ENCODE measurements at places on chromosomes 2 and 18. TPM values are rescaled to one million over a fixed set of nuclear protein-coding genes. Genes with fewer than 3 reads are reported as not detected.

The GLS gene
- 130 TPM for total RNA-seq

The NAB1 gene
- 44.9 TPM for total RNA-seq

The LINC00305 gene
- 16.4 TPM for total RNA-seq

The TWIST2 gene
- total RNA-seq = not detected

The SERPINB3 gene
- total RNA-seq = not detected

The CROCC2 gene
- not detected for total RNA-seq

The DLX1 gene
- total RNA-seq = 0.87 TPM

The ACKR3 gene
- total RNA-seq = 24.8 TPM

The TMEM178A gene
- total RNA-seq = 4.8 TPM

The PLEKHH2 gene
- total RNA-seq = 1.6 TPM

The KLHL30 gene
- total RNA-seq = not detected

The FOXI3 gene
- total RNA-seq = 0.69 TPM

The NEU4 gene
- 0.33 TPM for total RNA-seq

The SLC5A7 gene
- total RNA-seq = not detected

The THOC1 gene
- 45.8 TPM for total RNA-seq

The CHN1 gene
- total RNA-seq = 26.3 TPM

The SLC9A2 gene
- total RNA-seq = 0.05 TPM

The TDRD15 gene
- 0.05 TPM for total RNA-seq

The REG3G gene
- total RNA-seq = not detected

The G6PC2 gene
- total RNA-seq = not detected

The EFR3B gene
- 11.3 TPM for total RNA-seq

The MAP2 gene
- 2.1 TPM for total RNA-seq

The PPP4R3B gene
- total RNA-seq = 33.0 TPM

The TMEM182 gene
- total RNA-seq = 6.2 TPM

The NT5C1B gene
- not detected for total RNA-seq

The EML6 gene
- total RNA-seq = 0.90 TPM

The IL1R1 gene
- total RNA-seq = 1.0 TPM

The SERPINB7 gene
- not detected for total RNA-seq

The PSMA8 gene
- total RNA-seq = not detected

The RUFY4 gene
- total RNA-seq = not detected

The DSG1 gene
- total RNA-seq = not detected

The ANKRD30B gene
- not detected for total RNA-seq

The FBLN7 gene
- 0.36 TPM for total RNA-seq

The GALR1 gene
- total RNA-seq = not detected

The HOXD12 gene
- not detected for total RNA-seq

The TUBA3E gene
- not detected for total RNA-seq

The SERPINB4 gene
- total RNA-seq = 0.41 TPM

The SLC23A3 gene
- total RNA-seq = 1.7 TPM

The CRYBA2 gene
- total RNA-seq = not detected
